ENCODE measurements at places on chromosomes 2 and 18.

GRCh38 chr2:12211326-12212175 is 465.1 kb downstream of the LPIN1 start:
- DNase-seq, result no peak

- no peak for DNase-seq
Measured at GRCh38 chr18:9536354-9537152, 61.2 kb downstream of the RALBP1 start.

GRCh38 chr18:1017227-1018058 is 112.8 kb downstream of the ADCYAP1 start:
- no peak for DNase-seq

GRCh38 chr2:38535744-38536506 is 66.8 kb downstream of the HNRNPLL start:
- peak; percentile 68 for DNase-seq

GRCh38 chr2:71620116-71620515 is 166.8 kb downstream of the DYSF start:
- no peak for DNase-seq

- no peak for DNase-seq
Measured at GRCh38 chr2:107790837-107791236, 35.9 kb upstream of the RGPD4 start.

- no peak for DNase-seq
Measured at GRCh38 chr18:58139459-58140386, 95.7 kb downstream of the NEDD4L start.

DNA sequence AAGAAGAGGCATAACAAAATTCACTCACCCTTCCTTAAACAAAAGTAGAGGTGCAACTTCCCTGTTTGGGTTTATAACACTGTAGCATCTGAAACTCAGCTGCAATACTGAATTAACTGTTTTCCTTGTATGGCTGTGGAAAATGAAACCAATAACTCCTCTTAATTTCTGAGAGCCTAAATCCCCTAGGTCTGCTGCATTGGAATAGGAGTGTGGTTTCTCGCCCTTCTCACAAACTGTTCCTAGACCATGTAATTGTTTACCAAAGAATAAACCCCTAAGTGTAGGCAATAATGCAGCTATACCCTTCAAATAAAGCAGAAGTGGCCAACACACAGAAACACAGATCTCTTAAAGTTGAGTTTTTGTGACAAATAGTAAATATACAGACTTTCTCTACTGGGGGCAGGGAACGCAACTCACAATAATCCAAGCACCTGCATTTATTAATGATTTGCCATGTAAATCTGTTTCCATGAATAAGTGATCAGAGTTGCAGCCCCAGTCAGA is 52.0 kb downstream of the RASGRP3 start:
- no peak for DNase-seq

GRCh38 chr18:8186413-8186812 is 422.8 kb upstream of the RAB12 start:
- no peak for DNase-seq

DNA sequence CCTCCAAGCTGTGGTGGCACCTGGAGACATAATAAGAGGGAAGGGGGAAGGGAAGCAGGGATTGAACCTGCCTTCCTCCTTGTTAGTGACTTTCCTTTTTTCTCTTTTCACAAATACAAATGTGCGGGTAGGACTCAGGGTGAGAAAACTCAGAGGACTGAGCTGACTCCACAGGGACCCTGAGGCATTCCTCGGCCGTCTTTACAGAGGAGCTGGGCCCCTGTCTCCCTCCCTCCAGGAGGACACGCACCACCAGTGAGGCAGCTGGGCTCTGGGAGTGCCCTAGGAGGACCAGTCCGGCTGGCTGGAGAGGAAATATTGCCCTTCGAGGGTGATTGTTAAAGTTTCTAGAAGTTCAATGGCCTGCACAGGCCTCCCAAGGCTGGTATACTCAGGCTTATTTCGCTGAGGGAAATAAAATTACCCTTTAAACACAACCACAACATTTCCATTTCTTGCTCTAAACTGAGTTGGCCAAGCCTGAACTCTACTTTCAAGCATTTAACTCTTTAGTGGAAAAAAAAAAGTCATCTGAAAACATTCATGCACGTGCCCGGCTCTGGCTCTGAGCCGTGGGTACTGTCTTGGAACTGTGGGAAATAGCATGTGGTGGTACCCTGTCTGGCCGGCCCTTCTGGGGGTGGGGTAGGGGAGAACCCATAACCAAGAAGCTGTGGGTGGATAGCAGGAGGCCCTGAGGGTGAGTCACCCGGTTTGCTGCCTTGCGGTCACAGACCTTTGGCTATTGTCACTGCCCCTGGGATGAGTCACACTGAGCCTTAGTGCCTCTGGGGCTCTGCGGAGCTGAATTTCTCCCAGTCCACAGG is 116.0 kb downstream of the COPS8 start:
- no peak for DNase-seq

GRCh38 chr2:24403832-24404212 is 43.5 kb upstream of the ITSN2 start:
- DNase-seq, result no peak

DNA sequence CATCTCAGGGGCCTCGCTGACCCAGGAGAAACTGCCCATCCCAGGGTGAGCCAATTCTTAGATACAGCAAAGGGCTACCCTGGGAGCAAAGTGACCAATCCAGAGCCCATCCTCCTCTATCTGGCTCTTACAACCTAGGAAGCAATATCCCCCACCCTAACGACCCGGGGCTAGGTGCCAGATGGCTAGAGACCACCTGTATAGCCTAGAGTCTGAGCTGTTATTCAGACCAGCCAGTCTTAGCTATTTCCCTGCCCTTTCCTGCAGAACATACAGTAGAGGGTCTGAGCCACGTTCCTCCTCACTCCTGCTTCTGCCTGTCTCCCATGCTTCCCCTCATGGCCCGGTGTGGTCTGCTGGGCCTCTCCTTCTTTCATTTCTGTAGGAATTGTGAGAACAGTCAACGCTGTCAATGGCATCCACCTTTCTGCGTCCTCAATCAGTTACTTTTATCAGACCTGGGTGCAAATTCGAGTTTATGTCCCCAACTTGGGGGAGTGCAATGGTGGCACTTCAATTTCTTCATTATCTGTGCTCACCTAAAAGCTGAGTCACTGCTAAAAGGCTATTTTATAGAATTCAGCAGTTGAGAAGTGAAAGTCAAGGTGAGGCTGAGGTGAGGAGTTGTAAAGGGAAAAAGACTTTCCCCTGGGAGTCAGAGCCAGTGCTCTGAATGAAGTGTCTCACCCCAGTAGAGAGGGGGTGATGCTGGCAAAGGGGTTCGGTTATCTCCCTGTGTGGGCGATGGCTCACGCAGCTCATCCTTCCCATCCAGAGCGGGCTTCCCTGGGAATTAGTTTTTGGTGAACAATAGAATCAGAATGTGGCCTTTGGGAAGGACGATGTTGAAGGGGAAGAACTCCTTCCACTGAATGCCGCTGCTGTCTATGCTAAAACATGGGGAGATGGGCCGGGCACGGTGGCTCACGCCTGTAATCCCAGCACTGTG is 42.4 kb downstream of the LONRF2 start:
- no peak for DNase-seq

DNA sequence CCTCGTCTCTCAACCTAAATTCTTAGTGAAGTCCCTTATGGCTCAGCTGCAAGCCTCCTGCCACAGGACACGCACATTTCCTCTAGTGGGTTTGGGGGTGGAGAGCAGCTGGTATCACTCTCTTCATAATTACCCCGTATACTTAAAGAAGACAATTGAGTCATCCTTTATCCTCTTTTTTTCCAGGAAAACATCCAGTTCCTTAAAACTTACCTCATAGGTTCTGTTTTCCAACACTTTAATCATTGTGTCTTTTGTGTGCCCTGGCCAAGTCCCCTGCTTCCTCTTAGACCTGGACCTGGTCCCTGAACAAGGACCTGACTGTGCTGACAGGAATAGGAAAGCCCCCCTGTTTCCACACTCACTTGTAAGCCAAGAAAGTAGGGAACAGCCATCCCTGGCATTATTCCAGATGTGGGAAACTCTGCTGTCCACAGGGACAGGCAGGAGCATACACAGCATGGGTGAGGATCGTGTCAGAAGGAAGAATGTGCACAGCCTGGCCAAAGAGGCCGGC is 42.3 kb upstream of the MYO1B start:
- DNase-seq, result no peak

DNA sequence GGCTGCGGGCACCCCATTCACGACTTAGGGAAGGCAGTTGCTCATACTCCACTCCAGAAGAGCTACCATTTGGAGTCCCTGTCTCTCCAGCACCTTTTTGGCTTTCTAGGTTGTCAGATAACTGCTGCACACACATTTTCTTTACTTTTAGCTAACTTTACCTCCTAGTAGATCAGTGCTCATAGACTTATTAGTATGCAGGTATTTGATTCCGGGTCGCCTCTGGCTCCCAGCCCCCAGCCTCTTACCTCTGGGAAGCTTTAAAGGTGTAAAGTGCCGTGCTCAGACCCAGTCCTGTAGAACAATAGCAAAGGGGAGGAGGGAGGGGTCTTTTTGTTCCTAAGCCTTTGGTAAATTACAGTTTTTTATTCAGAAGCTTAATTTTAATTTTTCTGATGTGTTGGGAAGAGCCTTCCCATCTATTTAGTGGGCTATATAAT is 102.9 kb downstream of the SPTBN1 start:
- DNase-seq, result no peak

GRCh38 chr2:233803994-233804393 is 25.9 kb downstream of the MROH2A start:
- DNase-seq, result peak; percentile 4

- DNase-seq, result no peak
Measured at GRCh38 chr2:110783196-110783873, 51.0 kb downstream of the ACOXL start.

GRCh38 chr2:9773903-9774239 is 69.4 kb upstream of the TAF1B start:
- no peak for DNase-seq

- no peak for DNase-seq
Measured at GRCh38 chr2:159849160-159849813, 51.3 kb upstream of the CD302 start.

DNA sequence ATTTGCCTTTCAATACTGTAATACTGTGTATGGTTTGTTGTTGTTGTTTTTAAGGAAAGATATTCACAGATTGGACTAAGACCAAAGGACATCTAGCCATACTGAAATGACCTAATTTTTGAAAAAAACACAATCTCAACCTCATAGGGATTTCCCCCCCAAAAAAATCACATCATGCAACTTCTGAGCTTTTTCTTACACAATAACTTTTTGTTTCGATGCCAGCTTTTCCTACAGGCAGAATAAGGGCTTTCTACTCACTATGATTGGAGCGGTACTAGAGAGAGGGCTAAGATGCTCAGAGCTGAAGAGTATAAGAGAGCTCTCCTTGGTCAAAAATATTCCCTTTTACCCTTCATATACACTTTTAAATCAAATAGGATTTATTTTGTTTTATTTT is 32.4 kb upstream of the SLC3A1 start:
- DNase-seq, result no peak

DNA sequence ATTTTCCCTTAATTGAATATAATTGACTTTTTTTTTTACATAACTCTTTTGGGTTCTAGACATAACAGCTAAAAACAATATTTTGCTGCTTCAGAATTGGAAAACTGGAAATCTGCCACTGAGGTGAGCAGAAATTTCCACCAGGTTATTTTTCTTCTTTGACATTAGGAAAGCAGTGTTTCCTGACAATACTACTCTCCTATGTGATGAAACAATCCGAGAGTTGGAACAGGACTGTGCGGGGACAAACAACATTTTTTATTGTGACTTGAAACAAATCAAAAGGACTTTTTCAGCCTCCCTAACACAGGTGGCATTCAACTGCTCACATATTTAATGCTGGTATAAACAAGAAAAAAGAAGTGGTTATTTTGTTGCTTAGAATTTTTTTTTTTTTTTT is 237.2 kb downstream of the RNF152 start:
- no peak for DNase-seq

DNA sequence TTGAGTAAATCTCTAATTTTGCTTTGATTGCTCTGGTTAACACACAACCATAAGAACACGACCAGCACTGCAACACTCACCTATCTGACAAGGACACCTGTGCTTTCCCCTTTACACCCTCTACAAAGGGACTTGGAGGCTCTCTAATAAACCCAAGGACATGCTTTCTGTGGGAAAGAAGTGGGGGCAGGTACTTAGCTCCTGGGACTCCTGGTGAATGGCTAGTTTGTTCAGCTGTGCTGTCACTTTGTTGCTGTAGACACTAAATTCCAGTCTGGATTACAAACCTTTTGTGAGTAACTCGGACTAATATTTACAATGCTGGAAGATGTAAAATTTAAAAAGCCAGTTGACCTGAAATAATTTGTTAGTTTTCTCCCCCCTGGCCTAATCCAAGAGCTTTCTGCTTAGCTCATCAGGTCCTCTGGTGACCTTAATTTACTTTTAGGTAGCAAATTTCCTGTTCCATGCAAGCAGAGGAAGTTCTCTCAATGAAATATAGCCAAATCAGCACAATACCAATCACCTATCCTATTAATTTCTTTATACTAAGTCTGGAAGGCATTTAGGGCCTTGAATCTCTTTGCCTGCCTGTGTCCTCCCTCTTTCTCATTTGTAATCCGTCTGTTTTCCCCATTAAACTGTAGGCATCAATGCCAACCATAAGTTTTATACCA is 67.5 kb downstream of the PLCL1 start:
- no peak for DNase-seq

DNA sequence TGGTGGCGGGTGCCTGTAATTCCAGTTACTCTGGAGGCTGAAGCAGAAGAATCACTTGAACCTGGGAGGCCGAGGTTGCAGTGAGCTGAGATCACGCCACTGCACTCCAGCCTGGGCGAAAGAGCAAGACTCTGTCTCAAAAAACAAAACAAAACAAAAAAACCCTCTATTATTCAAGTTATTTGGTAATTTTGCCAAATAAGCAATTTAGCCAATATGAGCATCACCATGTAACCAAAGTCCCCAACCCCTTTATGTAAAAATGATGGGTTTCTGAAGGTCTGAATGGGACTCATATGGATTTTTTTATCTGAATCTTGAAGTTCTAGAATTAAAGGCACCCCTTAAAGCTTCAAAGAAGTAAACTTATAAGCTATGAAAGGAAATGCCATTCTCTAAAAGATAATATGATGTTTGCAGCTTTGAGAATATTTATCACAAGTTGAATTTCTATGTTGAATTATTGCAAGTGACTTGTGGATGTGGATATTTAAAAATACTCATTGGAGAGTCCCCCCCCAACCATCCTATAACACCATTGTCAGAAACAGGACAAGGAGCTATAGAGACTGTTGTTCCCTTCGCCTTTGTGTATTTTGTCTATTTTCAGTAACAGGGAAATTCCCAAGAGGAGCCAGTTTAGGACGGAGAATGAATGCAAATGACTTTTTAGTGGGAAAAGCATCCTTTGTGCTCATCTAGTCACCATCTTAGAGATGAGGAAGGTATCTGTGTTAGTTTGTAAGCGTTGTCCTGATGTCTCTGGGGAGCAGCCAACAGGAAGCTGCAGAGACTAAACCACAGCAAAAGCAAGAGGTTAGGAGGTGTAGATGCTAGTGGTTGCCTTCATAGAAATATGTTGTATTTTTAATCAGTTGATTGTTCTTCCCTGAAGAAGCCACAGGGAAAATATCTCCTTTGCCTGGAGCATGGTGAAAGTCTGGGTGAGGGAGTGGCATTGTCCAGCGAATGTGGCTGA is 68.3 kb downstream of the TET3 start:
- no peak for DNase-seq
